ENCODE measurements at places on chromosomes 13 and 19.

DNA sequence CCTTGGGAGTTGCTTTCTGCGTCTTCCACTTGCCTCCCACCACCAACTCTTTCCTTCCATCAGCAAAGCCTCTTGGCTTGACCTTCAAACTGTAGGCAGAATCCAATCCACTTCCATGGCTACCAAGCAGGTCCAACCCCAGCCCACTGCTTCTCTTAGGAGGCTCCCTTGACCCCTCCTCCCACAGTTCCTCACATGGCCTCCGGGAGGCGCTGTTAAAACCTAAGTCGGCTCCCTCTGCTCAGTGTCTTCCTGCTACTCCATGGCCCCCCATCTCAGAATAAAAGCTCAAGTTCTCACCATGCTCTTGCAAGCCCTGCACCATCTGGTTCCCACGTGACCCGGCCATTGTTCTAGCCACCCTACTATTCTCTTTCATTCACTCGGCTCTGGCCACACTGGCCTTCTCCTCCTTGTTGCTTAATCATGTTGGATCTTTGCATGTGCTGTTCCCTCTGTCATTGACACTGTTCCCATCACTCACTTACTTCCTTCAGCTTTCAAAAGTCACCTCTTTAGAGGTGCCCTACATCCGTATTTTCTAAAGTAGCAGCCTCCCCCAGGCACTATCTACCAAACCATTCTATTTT, 7.5 kb downstream of the IZUMO2 start:
- DNase-seq: no peak

DNA sequence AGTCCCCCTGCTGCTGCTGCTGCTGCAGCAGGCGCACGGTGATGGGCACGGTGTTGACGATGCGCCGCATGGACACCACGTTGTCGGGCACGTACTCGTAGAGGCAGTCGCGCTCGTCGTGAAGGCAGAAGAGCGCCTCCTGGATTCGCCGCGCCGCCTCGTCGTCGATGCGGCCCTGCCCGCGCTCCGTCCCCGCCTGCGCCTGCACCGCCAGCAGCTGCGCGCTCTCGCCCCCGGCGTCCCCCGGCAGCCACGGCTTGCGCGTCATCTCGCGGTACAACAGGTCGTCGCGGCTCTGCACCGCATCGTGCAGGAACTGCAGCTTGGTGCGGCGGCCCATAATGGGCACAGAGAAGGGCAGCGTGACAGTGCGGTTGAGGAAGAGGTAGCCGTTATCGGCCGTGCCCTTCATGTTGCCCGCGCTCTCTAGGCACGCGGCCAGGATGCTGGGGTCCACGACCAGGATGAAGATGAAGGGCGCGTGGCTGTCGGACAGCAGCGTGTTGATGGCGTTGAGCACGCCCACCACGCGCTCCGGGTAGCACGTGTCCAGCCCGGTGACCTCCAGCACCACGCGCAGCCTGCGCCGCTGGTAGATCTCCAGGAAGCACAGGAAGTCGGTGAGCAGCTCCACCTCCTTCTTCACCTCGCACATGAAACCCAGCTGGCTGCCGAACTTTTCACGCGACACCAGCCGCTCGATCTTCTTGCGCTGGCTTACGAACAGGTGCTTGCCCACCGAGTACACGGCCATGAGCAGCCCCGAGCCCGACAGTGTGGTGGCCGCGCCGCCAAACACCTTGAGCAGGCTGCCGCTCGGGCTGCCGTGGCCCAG, 8.1 kb downstream of the NKPD1 start:
- DNase-seq: peak; percentile 49

- no peak for DNase-seq
These were observed 17.9 kb downstream of the UBAC2 start for GRCh38 chr13:99218545-99218944.

GRCh38 chr13:101465877-101466276, 13.4 kb downstream of the ITGBL1 start:
- DNase-seq: no peak

DNA sequence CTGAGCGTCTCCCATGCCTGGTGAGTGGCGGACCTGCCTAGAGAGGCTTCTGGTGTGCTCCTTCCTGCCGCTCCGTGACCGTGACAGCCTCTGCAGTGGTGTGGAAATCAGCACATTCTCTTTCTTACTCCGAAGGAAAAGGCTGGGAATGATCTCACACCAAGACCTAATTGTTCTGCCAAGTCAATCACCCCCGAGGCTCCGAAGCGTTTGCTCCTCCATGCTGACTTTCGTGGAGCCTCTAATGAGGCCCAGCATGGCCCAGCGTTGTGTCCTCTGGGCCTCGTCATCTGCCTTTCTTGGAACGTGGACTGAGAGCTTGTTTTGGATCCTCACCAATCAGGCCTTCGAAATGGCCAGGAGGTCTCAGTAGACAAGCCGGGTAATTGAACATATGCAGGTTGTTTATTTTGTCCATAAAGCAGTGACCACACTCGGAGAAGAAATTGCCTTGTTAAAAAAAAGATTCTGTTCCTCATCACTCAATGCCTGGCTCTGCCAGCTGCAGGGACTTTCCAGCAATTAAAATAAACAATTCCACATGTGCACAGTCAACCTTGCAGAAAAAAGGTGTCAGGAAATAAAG, 107.1 kb downstream of the UBL3 start:
- no peak for DNase-seq

DNA sequence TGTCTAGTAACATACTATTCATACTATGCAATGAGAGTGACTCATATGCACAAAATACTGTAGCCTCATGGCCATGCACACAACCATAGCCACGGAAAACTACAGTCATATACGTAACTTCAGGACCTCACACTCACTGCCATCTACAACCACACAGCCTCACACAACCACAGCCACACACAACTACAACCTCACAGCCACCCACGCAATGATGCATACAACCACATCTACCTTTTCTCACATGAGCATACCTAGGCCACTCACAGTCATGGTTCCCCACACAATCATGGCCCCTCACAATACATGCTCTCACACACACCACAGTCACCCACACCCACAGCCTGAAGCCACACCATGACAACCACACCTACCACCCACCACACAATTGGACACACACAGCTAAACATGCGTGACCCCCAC, 8.7 kb upstream of the TNFSF14 start:
- peak; percentile 75 for DNase-seq

- no peak for DNase-seq
These were observed 196.3 kb downstream of the TSHZ3 start for GRCh38 chr19:31152906-31153305.

DNA sequence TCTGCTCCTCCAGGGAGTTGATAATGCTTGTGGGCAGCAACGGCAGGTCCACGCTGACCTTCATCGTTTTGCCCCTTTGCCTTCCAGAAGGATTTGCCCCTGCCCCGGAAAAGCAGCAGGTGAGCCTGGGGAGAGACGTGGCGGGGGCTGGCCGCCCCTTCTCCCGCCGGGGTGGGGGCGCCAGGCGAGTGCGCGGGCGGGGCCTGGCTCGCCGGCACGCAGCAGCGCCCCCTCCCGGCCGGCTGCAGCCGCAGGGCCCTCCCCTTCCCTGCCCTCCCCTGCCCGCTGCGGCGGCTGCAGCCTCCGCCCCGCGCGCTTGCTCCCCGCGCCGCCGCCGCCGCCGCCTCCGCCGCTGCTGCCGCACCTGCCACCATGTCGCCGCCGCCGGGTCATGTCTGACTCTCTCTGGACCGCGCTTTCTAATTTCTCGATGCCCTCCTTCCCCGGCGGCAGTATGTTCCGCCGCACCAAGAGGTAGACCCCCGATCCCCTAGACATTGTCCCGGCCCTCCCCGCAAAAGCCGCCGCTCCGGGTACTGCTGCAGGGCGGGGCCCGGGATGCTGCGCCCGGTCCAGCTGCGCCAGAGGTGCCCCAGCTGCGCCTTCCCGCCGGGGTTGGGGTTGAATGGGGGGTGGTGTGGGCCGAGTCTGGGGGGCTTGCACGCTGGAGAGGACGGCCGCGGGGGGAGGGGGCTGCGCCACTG, at the start of gene MAST1:
Gene MAST1 (plus strand): TSS at position 334 of the 704 bp plus-strand sequence. CDS start 58 bp downstream, at position 392.
- DNase-seq: peak; percentile 66

- no peak for DNase-seq
These were observed 3.0 kb downstream of the ANKRD10 start for GRCh38 chr13:110911880-110912279.

DNA sequence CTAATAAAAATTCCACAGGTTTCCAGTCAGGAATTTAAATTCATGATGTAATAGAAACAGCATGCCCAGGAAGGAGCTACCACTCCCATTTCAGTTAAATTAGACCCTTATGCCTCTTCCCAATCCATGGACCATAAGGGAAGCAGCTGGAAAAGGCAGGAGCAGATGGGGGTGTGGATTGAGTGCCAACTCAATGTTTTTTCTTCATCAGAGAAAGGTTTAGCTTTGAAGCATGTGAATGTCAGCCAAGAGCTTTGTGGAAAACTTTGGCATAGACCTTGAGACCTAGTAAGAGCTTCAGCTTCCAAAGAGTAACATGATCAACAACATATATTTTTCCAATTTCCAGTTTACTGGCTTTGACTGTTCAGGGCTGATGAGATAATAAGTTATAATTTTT, 2139.9 kb downstream of the PCDH9 start:
- DNase-seq: no peak

DNA sequence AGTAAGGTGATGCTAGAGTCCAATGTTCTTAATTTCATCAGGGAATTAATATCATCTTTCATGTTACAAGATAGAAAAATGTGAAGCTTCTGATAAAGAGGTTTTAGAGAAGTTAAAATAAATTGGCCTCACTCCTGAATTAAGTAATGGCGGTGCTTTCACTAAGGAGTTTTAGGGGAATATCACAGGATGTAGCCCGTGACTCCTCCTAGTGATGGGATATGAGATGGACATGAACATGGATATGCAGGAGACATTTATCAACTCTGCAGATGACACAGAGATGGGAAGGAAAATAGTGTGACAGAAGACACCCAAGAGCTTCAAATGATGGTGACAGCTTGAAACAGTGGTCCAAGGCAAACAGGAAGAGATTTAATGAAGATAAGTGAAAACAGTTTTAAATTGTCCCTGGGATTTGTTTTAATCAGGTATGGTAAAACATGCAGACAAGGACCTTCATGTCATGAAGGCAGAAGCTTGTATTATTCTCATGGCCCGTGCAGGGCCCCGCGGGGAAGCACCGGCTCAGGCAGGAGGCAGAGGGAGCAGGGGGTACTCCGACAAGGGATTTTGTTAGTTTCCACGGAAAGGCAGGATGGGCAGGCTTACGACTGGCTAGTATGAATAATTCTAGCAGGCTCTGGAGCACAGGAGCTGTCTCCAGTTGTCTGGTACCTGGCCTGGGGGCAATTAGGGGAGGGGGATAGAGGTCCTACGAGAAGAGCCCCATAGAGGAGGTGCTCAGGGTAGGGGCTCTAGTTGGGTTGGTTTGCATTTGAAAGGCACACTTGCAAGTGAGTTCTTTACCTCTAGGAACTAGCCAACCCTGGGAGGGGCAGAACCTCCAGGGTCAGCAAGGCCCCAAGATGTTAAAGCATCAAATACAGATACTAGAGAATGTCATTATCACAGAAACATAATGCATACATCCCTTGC, 38.7 kb upstream of the FARP1 start:
- no peak for DNase-seq

DNA sequence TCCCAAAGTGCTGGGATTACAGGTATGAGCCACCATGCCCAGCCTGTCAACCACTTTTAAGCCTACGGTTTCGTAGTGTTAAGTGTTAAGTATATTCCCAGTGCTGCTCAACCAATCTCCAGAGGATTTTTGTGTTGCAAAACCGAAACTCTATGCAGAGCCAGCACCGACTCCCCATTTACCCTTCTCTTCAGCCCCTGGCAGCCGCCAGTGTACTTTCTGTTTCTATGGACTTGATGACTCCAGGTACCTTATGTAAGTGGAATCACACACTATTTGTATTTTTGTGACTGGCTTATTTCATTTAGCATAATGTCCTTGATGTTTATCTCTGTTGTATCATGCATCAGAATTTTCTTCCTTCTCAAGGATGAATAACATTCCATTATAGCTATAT, 1.1 kb downstream of the SULT2A1 start:
- no peak for DNase-seq

DNA sequence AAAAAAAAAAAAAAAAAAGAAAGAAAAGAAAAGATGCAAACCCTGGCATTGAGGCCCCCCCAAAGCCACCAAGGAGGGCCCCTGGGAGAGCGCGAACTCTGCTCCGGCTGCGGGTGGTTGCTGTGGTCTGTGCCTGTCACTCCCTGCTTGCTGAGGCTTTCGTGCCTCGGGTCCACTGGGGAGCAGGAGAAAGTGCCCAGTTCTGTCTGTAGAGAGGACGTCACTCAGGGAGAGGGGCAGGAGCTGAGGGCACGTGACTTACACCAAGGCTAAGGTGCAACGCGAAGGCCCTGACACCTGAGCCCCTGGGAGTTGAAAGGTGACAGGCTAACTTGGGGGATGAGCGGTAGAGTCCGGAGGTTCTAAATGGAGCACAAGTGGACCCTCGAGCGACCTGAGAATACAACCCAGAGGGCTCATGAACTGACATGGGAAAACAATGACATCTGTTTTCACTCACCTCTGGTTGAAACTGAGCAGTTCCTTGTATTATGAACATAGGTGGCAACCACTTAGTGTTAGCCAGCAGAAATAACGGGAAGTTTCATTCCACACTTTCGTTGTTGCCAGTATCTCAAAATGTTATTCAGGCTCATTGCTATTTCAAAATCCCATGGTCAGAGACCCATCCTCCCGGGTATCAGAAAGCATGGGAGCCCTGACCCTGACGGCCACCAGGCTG, 69.2 kb upstream of the TM9SF2 start:
- DNase-seq: no peak

- no peak for DNase-seq
These were observed 1.3 kb upstream of the EDNRB start for GRCh38 chr13:77919921-77920294.

DNA sequence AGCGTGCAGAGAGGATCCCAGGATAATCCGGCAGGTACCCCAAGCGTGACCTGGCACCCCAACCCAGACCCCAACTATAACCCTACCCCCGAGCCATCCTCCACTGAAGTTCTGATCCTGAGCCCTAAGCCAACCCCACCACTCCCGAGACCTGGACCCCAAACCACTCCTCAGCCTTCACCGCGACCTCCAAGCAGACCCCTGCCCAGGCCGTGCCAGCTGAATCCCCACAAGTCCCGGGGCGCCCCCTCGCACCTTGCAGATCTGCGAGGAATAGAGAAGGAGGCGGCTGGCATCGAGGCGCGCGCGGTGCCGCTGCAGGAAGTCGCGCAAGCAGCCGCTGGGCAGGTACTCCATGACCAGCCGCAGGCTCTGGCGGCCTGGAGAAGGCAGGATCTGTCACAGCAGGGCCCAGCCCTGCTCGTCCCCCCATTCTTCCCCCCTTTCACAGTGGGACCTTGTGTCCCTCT, 10.1 kb upstream of the INSL3 start:
- no peak for DNase-seq

GRCh38 chr19:23771761-23772674, 13.3 kb upstream of the ZNF681 start:
- peak; percentile 11 for DNase-seq

- DNase-seq: no peak
These were observed 143.5 kb downstream of the DCT start for GRCh38 chr13:94335761-94336526.
